Common myeloid progenitor, CD34-positive (primary cell): ENCODE measurements at places on chromosomes 13 and 19.
A peak's percentile ranks its signal among the peaks of the same experiment; 100 is the strongest.

DNA sequence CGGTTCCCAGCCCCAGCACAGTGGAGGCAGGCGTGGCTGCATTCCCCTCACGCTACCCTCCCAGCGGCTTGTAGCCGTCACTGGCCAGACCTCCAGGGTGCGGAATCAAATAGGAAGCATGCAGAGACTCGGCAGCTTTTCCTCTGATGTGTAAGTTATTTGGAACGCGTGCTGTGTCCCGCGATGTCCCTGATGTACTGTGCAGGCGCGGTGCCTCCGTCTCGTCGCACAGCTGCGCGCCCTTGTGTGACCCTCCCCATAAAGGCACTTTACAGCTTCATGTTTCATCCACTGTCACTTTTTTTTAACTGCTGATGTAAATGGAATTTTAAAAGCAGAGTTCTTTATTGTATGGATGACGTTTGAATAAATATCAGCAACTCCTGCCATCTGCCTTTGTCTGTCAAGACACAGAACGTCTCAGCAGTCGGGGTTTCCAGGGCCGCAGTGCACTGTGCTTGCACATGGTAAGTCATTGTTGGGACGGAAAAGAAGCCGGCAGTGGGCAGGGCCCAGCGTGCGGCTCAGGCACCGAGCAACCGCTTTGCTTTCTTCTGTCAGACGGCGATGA is 7.3 kb upstream of the F7 start:
- no peak for DNase-seq

GRCh38 chr13:28282451-28282850 is 144.1 kb downstream of the PAN3 start:
- DNase-seq, result no peak

GRCh38 chr19:7527516-7528191 is 5.2 kb downstream of the MCOLN1 start:
- DNase-seq, result no peak

GRCh38 chr19:56538254-56538760 is 441 bp upstream of the ZFP28 start:
- DNase-seq, result peak; percentile 94

DNA sequence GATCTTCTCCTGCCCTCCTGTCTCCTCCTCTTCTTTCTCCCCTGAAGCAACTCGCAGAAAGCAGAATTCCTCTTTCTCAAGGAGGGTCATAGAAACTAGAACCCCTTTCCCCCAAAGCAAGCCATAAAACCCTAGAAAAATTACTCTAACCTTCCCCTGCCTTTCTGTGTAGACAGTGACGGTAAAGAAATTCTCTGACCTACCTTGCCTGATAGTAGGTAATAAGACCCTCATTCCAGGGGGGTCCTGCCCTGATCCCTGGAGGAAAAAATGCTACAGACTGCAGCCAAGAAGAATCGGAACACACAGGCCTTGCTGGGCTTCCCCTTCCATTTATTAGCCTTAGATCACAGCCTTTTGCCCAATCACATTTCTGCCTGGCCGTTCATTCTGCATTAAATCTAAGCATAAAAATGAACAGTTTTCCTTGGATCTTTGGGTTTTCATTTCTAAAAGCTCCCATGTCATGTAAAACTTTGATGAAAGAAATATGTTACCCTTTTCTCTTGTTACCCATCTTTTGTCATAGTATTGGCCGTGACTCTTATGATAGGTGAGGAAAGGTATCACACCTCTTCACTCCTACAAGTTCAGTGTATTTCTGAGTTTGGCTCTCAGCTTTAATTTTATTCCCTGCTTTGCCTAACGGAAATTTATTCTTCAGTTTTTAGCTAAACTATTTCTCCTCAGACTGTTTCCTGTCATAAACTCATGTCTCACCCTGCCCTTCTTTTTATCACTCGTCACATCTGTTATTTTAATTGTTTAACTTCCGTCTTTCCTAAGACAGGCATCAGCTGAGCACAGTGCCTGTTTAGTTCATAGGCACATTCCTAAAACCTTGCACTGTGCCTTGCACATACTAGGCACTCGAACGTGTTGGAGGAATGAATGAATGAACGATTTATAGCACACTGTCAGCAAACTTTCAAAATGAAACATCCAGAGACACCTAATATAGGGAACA is 20.4 kb upstream of the CPB2 start:
- peak; percentile 88 for DNase-seq

- DNase-seq, result no peak
These were observed 1.1 kb downstream of the SAFB2 start for GRCh38 chr19:5621311-5621944.

DNA sequence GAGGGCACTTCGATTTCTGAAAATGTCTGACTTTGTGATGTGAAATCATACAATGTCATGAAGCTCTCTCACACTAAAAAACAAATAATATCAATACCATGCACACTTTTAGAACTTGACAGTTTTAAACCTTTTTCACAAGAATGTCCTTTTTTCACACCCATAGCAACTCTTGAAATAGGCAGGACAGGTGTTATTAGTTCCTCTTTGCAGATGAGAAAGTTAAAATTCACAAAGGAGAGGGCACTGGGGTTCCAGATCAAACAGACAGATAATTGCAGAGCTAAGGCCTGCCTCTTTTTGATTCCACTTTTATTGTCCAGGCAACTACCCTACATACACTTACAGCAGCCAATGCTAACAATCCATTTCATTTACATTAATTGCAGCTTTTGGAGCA is 142.8 kb downstream of the KLF12 start:
- DNase-seq, result no peak

- no peak for DNase-seq
These were observed 716 bp upstream of the ZNF420 start for GRCh38 chr19:37077501-37077933.

- DNase-seq, result no peak
These were observed 854 bp downstream of the RNASEH2B start for GRCh38 chr13:50910485-50910805.

GRCh38 chr19:30516111-30516510 is 143.9 kb downstream of the ZNF536 start:
- DNase-seq, result no peak

DNA sequence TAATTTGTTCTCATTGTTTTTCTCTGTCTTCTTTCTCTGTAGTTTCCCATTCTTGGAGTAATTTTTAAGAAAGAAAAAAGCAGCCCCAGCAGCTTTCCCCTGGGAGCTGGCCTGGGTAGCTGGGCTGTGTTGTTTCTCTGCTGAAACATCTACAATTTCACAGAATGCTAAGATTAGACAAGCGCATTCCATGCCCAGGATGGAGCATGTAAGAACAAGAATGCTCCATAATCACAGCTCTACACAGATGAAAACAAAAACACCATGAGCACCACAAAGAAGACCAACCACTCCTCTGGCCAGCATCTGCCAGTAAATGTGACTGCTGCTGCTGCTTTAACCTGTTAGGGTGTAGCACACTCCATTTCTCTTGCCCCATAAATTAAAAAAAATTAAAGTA is 239.2 kb upstream of the SLITRK1 start:
- DNase-seq, result no peak

DNA sequence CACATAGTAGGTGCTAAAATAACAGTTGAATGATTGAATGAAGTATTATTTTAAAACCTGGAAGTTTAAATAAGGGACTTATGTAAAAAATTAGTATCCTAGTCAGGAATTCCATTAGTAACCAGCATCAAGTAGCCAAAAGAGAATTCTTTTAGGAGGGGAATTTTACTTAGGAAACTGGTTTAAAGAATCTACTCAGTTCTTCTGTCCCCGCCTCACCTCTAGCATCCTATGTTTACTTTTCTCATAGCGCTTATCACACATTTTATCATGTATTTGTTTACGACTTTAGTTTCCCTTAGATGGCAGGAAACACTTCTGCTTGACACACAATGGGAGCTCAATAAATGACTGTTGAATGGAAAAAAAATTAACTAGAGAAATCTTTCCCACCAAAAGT is 229.0 kb downstream of the KLF5 start:
- DNase-seq, result no peak

DNA sequence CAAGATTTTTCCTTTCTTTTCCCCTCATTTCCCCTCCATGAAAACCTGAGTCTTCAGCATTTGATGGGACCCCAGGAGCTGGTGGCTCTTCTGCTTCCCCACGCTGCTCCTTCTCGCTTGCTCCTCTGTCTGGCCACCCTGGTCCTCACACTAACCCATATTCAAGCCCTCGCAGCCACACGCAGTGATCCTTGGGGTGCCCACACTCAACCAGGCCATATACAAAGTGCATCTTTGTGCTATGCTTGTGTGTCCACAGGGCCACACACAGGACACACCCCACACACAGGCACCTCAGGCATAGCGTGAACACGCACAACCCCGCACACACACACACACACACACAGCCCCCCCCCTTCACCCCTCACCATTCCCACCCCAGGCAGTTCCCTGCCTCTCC is 132.1 kb downstream of the URI1 start:
- no peak for DNase-seq
